Stimulated activated CD4-positive, alpha-beta T cell treated with anti-CD3 and anti-CD28 coated beads, Interleukin-12 subunit alpha, Interleukin-12 subunit beta, amount 100 ng/mL, for 4 hours (primary cell): ENCODE measurements at places on chromosomes 12 and 14.

- DNase-seq = no peak
Measured at GRCh38 chr14:58878439-58879139, 240.8 kb downstream of the DACT1 start.

DNA sequence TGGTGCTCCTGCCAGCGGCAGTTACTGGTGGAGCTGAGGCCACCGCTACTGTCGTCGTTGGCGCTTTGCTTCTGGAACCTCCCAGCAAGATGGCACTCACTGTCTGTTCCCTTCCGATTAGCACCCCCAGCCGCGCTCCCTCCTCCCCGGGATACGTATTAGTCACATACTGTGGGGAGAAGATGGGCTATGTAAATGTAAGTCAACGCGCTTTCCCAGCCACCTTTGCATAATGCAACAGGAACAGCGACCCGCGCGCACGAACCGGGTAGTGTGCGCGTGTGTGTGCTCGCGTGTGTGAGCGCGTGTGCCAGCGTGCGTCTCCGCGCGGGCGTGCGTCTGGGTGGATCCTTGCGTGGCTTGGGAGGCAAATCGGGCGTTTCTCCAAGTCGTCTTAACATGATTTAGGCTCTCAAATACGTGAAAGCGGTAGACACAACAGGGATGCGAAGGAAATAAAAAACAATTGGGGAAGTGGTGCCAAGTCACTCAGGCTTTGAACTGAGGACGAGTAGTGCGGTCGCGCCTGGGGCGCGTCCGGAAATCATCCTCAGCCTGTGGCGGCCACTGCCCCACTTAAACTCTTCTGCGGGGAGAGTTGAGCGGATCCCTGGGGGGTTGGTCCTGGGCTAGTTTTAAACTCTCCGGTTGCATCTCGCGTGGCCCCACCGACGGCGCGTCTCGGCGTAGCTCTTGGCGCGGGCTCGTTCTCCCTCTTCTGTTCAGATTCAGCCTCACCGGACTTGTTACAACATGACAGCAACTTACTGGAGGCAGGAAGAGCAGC lies 1.8 kb downstream of the FLRT2 start:
- DNase-seq = no peak

DNA sequence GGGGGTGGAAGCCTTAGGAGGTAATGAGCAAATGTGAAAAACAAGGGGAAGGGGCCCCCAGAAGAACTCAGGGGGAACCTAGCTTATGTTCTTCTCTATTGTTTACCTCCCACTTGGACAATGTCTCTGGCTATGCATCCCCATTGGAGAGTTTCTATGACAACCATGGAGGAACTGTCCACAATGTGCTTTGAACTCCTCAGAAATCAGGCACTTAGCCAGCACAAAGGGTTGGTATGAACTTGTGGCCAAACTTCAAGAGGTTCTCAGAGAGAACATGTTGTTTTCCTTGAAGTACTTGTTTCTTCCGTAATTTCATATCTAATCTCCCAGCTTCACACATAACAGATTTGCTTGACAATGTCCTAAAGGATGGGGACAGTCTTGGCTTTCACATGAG lies 202.8 kb upstream of the PELI2 start:
- DNase-seq = no peak

DNA sequence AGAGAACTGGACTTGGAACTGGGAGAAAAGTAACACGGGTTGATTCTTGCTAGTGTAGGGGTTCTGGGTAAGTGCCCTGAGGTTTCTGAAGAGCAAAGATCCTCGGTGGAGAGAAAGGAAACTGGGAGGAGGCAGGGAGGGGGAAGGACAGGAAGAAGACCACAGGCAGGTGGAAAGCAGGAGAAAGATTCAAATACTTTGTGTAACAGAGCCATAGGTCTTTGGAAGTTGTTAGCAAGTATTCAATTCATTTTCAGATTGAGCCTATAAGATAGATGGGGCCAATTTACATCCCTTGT lies 1.3 kb downstream of the PNP start:
- no peak for DNase-seq

DNA sequence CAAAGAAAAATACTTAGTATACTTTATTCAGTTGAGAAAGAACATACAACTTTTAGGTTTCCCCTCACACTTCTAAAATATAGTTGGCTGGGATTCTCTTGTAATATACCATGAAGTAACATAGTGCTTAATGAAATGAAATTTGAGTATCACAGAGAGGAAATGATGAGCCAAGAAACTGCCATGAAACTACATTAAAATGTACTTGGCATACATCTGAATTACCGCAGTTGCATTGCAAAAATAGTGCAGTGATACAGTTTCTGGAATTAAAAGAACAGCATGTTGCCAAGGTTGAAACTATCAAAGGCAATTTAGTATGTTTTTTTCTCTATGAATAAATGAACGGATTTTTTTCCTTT lies 389.2 kb downstream of the TMEM117 start:
- DNase-seq = no peak

GRCh38 chr14:88264116-88264515 lies 59.0 kb downstream of the KCNK10 start:
- no peak for DNase-seq

GRCh38 chr12:121038861-121039668 lies at the start of gene OASL:
Gene OASL, minus strand, starts transcription at chr12:121039246. Its CDS starts 275 bp downstream, at chr12:121038971.
- DNase-seq = peak; percentile 29

DNA sequence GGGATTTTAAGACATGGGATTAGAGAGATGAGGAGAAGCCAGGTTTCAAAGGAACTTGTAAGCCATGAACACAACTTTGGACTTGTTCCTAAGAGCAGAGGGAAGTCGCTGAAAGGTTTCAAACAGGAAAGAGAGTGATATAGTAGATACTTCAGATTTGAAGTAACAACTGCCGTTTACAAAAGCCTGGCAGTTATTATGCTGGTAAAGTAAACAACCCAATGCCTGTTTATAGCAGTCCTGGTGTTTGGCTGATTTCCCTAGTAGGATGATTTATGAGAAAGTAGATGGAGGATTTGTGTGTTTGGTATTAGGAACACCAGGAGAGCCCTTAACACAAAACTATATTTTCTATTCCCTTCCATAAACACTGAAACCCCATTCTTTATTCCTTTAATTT lies 285.7 kb downstream of the RMST start:
- no peak for DNase-seq

GRCh38 chr14:106347890-106348755 lies 821.7 kb downstream of the TMEM121 start:
- DNase-seq = no peak

GRCh38 chr14:24870949-24871701 lies 178.8 kb downstream of the STXBP6 start:
- no peak for DNase-seq

DNA sequence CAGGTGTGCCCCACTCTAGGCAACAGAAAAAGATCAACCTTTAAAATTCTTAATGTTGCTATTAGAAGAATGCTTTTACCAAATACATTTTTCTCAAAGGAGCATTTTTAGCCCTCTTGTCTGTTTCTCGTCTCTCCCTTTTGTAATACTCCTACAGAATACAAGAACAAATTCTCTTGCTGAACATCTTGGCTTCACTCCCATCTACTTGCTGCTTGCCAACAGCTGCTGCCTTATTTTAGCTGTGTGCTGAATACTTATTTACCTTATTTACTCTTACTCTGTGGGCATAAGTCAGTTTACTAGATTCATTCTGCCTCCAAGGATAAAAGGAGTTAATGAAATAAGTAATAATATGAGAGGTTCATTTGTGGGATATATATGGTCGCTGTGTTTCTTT lies 70.8 kb downstream of the POLR3B start:
- DNase-seq = no peak

- no peak for DNase-seq
Measured at GRCh38 chr12:12408265-12408690, 51.4 kb downstream of the BORCS5 start.

- no peak for DNase-seq
Measured at GRCh38 chr14:56273155-56273554, 154.9 kb downstream of the PELI2 start.

DNA sequence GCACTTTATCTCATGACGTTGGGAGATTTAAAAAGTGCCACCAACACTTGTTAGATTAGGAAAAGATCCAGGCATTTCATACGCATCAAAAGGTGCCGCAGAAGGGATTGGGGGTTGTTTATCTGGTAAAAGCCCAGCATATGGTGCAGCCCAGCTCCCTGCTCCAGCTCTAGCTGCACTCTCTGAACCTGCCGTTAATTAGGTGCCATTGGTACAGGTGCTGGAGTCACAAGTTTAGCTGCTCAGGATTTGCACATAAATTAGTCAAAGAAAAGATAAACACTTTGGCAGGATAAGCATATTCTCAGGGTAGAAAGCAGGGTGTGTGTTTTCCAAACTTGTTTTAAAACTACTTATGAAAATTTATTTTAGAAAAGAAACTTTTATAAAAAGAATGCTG lies 932.6 kb upstream of the TMEM132C start:
- no peak for DNase-seq

DNA sequence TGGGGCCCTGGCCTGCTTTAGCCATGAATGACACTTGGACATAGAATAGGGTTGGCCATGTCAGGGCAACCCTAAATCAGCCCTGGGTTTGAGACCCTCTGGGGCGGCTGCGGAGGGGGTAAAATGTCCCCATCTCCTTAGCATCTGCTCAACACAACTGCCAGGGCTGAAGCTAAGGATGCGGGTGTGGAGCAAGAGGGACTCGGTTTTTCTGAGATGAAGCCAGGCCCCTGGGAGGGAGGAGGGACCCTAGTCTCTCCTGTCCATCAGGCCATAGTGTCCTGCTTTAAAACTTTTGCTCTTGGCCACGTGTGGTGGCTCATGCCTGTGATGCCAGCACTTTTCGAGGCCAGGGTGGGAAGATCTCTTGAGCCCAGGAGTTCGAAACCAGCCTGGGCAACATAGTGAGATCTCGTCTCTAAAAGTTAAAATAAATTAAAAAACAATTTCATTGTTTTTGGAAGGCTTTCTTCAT lies 778 bp upstream of the C1R start:
- no peak for DNase-seq

DNA sequence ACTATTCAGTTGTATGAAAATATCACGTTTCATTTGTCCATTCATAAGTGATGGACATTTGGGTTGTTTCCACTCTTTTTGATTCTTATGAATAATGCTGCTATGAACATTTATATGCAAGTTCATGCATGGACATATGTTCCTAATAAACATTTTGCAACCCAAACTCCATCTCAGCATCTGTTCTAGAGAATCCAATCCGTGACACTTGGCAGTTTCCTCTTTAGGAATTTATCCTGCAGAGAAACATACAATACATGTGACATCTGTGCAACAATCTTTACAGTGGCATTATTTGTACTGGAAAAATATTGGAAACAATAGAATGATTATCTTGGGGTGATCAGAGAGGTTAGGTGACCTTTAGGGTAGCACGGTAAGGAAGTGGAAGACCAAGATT lies 290.8 kb upstream of the SRRM4 start:
- DNase-seq = no peak
